Pericardium fibroblast (primary cell): ENCODE measurements at places on chromosomes 13 and 19. TPM values are rescaled to one million over a fixed set of nuclear protein-coding genes. Genes with fewer than 3 reads are reported as not detected.

The UHRF1 gene
- 5.3 and 5.7 TPM in 2 replicates for total RNA-seq

The CACNG6 gene
- total RNA-seq: 0.09 and 0.23 TPM in 2 replicates

The CGB5 gene
- total RNA-seq: not detected in 2 replicates

The TNNI3 gene
- 0.58 TPM in 1 of 2 replicates, not detected in the other for total RNA-seq
